ENCODE measurements at places on chromosomes 3 and 15.

- no peak for DNase-seq
These were observed 5.2 kb downstream of the GNAI2 start for GRCh38 chr3:50241163-50241562.

GRCh38 chr3:187944390-187945179, 199.3 kb upstream of the BCL6 start:
- DNase-seq = no peak

DNA sequence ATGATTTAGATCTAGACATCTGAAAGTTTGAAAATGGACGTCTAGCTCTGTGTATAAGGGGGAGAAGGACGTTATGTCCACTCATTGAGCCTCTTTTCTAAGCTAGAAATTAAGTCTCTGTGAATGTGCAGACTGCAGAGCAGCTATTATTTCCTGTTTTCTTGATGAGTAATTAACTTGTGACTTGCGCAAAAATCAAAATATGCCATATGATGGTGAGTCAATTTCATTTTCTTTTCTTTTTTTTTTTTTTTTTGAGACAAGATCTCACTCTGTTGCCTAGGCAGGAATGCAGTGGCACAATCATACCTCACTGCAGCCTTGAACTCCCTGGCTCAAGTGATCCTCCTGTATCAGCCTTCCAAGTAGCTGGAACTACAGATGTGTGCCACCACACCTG, 14.1 kb downstream of the LACTB start:
- peak; percentile 68 for DNase-seq

- DNase-seq = no peak
These were observed 75.5 kb downstream of the SCN10A start for GRCh38 chr3:38740537-38740936.

GRCh38 chr3:23256741-23257435, 53.8 kb downstream of the UBE2E2 start:
- DNase-seq = no peak

- DNase-seq = no peak
These were observed 16.7 kb downstream of the DAPK2 start for GRCh38 chr15:64029633-64030032.

- no peak for DNase-seq
These were observed 880.1 kb upstream of the NR2F2 start for GRCh38 chr15:95450413-95450812.

GRCh38 chr15:28154283-28154682, 55.2 kb upstream of the OCA2 start:
- no peak for DNase-seq

DNA sequence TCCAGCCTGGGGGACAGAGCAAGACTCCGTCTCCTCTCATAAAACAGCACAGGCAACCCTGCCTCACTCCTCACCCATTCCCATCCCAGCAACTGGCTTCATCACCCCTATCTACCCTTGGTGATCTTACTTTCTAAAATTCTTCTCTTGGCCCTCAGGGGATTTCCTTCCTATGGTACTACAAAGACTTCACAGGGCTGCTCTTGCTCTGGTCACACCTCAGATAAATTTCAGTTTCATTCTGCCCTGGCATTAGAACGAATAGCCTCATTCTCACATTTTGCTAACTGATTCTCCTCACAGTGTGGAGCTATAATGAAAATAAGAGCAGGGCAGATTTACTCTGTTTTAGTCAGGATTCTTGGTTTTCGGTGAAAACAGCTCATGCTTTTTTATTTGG, 22.1 kb upstream of the CRBN start:
- DNase-seq = no peak

GRCh38 chr3:133980550-133980949, 49.2 kb downstream of the SLCO2A1 start:
- no peak for DNase-seq

- no peak for DNase-seq
These were observed 242.0 kb upstream of the ARRDC4 start for GRCh38 chr15:97718509-97718908.

GRCh38 chr15:71228403-71228802, 113.1 kb downstream of the THSD4 start:
- DNase-seq = no peak

DNA sequence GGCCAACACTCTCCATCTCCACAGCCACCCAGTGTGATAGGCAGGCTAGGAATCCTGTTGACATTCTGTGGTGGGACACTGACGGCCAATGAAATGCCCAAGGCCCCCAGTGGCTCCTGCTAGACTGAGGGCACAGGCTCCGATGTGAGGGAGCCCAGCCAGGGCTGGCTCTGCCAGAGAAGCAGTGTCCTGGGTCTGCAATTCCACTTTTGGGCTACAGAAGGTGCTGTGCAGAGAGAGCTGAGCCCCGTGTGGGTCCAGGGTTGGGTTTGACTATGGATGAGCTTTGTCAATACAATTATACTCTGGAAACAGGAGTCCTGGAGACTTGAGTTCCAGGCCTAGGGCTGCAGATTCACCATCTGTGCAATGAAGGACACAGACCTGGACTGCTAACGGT, 55.7 kb upstream of the TMEM115 start:
- DNase-seq = no peak

DNA sequence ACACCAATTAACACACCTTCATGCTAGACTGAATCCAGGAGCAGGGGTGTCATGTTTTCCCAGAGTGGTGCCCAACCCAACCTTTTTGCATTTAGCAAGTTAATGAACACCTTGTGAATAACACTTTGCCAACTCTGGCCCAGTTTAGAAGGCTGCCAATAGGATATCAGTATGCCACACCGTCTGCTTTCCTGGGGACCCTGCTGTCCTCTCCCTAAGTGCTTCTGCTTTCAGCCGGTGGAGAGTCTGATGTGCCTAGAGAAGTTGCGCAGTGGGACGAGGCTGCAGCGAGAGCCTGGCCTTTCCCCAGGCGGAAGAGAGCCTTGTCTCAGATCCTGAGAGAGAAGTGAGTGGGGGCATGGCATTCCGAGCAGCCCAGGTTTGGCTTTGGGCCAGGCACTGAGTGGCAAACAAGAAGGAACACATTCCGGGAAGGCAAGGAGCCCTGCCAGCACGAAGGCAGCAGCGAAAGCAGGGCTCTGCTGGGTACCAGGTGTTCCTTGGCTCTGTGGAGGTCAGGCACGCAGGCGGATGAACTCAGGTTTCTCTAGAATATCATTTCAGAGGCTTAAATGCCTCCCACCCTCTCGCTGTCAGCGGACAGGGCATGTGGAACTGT, 36.9 kb downstream of the SENP8 start:
- no peak for DNase-seq

DNA sequence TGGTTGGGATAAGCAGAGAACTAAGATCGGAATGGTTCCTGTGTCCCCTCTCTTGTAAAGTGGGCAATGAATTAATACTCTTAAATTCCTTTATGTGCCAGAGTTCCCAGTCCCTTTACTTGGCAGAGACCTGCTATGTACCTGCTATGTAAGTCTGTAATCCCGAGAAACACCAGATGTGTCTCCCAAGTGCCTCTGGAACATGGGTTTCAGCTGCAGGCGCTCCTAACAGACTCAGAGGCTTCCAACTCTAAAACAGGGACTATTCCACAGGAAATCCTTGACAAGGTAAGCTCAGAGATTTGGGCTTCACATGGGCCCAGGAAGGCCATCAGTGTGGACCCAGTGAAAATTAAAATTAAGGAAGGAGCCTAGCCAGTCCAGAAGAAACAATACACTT, 117.7 kb upstream of the PLCL2 start:
- no peak for DNase-seq

GRCh38 chr3:133655731-133656515, 5.8 kb downstream of the TOPBP1 start:
- DNase-seq = peak; percentile 23

DNA sequence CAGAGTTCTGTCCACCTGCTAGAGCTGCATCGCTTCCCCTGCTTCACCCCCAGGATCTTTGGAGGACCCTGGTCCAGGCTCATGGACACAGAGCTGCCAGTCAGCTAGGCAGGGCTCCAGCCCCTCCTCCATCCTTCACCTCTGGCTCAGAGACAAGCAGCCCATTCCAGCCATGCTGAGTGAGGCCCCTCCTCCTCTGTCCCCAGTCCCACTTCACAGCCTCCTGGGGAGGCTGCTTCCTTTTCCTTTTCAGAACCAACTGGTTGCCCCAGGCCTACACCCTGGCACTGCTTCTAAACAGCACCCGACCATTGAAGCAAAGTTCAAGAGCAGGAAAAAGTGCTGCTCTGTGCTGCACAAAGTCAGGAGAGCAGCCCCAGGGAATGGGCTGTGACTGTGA, 22.2 kb downstream of the IQSEC1 start:
- DNase-seq = no peak

DNA sequence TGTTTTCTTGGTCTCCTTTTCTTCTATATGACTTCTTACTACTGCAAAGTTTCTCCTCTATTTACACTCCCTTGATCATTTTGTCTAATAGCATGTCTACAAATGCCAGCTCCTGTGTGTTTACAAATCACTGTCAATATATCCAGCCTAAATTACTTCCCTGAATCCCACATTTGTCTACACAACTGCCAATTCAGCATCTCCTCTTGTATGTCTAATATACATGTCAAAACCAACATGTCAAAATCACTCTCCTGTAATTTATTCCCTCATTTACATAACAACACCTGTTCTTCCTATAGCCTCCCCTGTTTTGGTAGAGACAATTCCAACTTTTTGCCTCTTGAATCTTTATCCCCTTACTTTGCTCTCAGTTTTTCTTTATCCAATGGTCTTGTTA, 359.3 kb downstream of the PLOD2 start:
- no peak for DNase-seq

GRCh38 chr15:74374648-74375302, 7.3 kb upstream of the CYP11A1 start:
- no peak for DNase-seq

DNA sequence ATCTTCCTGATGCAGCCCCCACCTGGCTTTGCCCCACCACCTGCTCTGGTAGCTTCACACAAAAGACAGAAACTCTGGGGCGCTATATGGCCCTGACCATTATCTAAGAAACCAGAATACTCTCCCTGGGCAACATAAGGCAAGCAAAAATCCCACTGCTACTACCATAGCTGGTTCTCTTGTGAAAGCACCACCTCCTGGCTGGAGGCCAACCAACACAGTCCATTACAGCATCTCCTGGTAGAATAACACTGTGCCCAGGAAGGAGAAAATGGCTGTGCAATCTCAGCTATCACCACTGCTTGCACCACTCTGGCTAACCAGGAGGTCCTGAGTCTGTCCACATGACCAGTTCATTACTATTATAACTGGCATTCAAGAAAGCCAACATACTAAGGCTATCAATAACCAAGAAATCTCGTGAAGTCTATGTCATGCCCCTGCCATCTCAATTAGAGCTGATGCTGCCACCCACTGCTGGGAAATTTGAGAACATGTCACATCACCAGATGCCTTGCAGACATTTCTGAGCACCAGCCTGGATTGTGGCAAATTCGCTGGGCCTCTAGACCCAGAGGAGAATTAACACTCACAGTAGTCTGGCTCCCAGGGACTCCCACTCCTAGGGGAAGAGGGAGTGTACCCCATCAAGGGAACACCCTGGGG, 1114.8 kb downstream of the ROBO2 start:
- DNase-seq = no peak

DNA sequence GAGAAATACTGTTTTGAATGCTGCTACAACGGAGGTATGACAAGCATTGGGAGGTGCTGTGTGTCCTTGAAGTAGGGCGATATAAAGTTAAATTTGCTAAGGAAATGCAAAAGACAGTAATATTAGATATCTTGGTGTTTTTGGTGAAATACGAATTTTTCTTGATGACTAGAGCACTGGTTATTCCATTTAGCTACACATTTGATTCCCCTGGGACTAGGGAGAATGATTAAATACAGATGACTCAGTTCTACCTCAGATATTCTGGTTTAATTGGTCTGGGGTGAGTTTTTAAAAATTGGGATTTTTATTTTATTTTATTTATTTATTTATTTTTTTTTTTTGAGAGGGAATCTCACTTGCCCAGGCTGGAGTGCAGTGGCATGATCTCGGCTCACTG, 18.7 kb upstream of the GADL1 start:
- no peak for DNase-seq

- DNase-seq = no peak
These were observed 5.1 kb downstream of the EPHB3 start for GRCh38 chr3:184566441-184567414.

- DNase-seq = peak; percentile 8
These were observed 313.6 kb upstream of the ATP11B start for GRCh38 chr3:182479419-182480336.

- DNase-seq = no peak
These were observed 194.8 kb upstream of the PFN2 start for GRCh38 chr3:150165396-150166094.

- DNase-seq = no peak
These were observed 43.9 kb downstream of the LRRFIP2 start for GRCh38 chr3:37130448-37130847.

DNA sequence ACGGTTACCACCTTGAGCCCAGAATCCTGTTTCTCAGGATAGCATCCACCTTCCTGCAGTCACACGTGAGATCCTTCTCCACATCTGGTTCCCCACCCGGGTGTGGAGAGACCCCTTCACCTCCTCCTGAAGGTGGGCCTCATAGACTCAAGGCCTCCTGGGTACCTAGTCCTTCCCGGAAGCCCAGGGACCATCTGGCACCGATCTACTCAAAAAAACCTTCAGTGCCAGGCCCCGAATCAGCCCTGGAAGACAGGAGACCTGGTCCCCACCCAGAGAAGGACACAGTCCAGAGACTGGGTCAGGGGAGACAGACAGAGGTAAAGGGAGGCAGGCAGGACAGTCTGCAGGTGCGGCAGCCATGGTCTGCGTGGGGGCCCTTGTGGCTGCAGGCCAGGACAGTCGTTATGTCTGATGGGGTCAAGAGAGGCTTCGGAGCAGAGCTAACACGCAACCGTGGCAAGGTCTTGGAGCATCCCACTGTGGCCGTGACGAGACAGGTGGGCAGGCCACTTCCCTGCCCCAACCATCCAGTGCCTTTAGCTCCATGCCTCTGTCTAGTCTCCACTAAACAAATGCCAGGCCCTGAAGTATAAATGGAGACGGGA, 112.2 kb upstream of the ABHD17C start:
- no peak for DNase-seq

GRCh38 chr3:157406394-157406793, 30.3 kb upstream of the PTX3 start:
- no peak for DNase-seq

- DNase-seq = no peak
These were observed 311.5 kb downstream of the RORA start for GRCh38 chr15:60917461-60918145.

DNA sequence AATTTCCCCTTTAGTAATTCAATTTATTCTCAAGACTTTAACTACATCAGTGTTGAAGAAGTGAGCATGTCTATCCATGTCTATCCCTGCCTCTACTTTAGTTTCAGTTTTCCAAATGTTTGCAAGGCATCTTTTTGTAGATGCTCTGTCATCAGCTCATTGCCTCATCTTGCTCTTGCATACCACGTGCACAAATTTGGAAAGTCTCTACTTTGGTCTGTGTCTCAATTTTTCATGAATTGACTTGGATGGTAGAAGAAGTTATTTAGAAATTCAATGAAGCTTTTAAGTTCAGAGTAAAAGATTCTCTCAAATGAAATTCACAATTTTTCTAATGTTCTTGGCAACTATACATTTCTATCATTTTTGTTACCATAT, 55.3 kb downstream of the CLDN1 start:
- no peak for DNase-seq

- DNase-seq = no peak
These were observed 284.5 kb upstream of the SEMA6D start for GRCh38 chr15:47432826-47433225.

GRCh38 chr15:37098468-37099318, 1.7 kb downstream of the MEIS2 start:
- DNase-seq = peak; percentile 59
